ENCODE measurements at places on chromosomes 2 and 18.
A peak's percentile ranks its signal among the peaks of the same experiment; 100 is the strongest.

- DNase-seq, result no peak
These were observed 239.3 kb upstream of the SP5 start for GRCh38 chr2:170475878-170476277.

- DNase-seq, result no peak
These were observed 176.8 kb downstream of the ZNF407 start for GRCh38 chr18:74774486-74774885.

GRCh38 chr18:22493255-22493654, 75.5 kb upstream of the CTAGE1 start:
- DNase-seq, result no peak

DNA sequence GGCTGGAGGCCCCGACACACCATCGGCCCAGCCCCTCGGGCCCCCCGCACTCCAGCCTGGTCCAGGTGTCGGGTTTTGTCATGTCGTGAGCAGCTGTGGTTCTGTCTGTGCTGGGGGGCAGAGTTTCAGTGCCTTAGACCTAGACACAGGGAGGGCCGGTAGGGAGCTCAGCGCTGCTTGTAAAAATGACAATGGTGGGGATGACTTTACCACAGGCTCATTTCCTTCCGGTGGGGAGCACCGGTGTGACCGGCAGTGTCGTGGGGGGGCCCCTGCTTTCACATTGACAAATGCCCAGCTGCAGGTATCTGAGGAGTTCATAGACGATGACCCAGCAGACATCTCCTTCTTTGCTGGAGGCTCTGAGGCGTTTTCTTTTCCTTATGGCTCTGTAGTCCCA, 66.9 kb downstream of the STK25 start:
- no peak for DNase-seq

DNA sequence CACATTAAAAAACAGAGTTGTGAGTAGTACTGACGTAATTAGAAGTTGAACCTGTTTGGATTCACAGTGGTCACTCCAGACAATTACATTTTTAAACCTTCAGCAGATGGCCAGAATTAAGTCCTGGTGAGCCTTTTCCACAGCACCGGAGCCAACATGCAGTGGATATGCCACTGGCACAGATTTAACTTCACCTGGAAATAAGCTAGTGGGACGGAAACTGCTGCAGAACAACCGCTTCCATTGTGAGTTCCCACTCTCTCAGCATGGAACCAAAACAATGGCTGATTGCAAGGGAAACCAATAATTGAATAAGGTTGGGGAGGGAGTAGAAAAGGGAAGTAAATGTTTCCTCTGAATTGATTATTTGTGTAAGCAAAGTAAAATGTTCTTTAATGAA, 515.1 kb downstream of the STK39 start:
- no peak for DNase-seq

- DNase-seq, result no peak
These were observed 70.3 kb downstream of the HAUS1 start for GRCh38 chr18:46174342-46175041.

DNA sequence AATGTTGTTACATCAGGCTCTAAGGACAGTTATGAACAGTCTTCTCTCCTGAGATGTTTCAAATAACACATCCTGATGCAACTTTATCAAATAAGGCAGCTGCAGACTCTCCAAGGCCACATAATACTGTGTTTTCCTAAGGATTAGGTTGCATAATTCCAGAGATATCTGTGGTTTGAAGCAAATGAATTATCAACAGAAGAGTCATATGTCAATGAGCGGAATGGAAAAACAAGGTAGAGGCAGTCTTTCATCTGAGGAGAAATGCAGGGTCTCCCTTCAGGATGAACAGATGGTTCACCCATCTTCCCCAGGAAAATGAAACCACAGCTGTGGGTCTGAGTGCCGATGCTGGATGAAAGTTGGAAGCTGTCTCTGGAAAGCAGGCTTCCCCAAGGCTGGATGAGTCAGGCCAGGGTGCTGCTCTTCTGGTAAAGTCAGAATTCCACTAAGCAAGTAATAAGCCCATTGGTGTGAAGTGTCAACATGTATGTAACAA, 22.2 kb downstream of the LYG1 start:
- peak; percentile 70 for DNase-seq

DNA sequence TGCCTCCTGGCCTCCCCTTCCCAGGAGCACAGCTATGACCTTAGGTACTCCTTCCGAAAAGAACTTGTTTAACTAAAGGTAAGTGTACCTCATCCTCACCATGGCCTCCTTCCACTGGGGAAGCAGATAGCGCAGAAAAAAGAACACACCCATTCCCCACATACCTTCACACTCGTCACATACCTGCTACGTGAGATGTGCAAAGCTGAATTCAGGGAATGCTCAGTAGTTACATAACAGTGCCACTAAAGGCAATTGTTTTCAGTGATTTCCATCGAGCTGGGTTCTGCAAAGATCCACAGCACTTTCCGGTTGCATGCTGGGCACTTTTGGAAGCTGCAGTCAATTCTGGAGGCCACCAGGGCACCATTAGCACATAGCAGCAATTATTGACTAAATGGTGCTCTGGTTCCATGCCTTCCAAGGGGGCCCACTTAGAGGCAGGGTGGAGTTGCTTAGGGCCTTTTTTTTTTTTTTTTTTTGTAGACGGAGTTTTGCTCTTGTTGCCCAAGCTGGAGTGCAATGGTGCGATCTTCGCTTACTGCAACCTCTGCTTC, 41.0 kb downstream of the PAX8 start:
- no peak for DNase-seq

DNA sequence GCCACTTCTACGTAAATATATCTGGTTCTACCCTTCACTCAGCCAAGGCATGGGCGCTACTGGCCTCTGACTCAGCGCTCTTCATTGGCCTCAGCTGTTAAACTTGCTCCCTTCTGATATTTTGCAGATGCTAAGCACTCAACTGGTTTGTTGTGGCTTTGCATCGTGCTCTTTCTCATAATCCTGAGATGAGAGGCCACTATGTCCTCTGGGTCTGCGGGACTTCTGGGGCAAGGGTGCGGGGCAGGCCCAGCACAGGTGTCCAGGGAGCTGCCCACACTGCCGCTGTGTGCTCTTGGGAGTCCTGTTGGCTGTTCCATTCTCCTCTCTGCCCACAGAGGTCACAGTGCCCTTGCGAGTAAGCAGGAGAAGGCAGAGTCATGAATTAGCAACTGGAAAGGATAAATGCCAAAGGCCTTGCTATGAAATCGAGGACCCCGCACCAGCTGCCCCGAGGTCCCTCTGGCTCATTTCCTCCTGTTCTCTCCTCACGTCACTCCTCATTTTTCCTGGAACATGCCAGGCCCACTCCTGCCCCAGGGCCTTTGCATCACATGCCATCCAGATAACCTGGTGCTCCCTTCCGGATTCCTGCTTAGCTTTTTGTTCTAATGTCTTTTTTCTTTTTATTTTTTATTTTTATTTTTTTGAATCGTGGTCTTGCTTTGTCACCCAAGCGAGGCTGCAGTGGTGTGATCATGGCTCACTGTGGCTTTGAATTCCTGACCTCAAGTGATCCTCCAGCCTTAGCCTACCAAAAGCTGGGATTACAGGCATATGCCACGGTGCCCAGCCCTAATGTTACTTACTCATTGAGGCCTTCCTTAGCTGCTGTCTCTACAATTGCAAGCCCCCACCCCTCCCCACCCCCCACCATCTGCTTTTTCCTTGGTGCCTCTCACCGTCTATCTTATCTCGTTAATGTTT, 34.9 kb upstream of the MAT2A start:
- DNase-seq, result peak; percentile 70

GRCh38 chr2:219569041-219569440, 2.3 kb downstream of the OBSL1 start:
- DNase-seq, result no peak

DNA sequence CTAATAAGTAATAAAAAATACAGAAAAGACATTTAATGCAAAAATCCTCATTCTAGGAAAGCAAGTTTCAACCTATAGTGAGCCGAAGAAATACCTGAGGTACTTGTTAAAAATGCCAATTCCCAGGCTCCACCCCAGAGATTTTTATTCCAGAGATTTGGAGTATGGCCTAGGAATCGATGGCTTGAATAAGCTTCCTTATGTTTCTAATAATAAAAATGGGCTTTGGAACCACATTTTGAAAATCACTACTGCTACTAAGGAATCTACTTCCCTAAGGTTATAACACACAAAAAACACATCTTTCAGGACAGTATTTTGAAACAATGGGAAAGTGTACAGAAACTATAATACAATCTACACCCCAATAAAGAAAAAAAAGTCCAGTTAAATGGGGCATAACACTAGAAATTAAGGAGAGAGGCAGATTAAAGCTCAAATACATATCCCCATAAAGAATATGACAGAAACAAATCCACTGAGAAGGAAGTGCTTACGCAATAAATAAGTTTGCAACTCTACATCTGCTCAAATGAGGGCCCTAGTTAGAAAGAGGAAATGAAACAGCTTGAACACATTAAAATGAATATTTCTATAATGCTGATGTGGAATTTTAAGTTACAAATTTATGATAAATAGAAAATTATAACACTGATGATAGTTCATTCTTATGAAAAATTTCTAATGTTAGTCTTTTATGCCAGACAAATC, 103.7 kb downstream of the EPB41L3 start:
- DNase-seq, result no peak

- DNase-seq, result no peak
These were observed 124.0 kb downstream of the MBD2 start for GRCh38 chr18:54100466-54100865.

GRCh38 chr2:119233326-119234020, 9.8 kb downstream of the STEAP3 start:
- DNase-seq, result no peak

GRCh38 chr2:8028036-8028435, 653.8 kb upstream of the ID2 start:
- no peak for DNase-seq

DNA sequence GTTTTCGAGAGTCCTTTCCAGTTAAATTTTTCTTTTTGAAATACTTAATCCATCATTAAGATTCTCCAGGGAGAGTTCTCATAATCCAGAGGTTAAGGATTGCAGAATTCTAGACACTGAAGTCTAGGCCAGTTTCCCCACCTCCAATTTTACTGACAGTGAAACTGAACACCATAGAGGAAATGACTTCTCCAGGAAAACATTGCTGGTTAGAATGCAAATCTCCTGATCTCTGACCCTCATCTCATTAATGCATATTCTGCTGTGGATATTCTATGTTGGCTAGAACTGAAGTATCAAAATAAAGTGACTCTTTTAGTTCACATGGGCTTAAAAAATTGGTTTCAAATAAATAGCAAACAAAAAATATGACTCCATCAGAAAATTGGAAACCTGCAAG, 105.8 kb upstream of the UGP2 start:
- no peak for DNase-seq

DNA sequence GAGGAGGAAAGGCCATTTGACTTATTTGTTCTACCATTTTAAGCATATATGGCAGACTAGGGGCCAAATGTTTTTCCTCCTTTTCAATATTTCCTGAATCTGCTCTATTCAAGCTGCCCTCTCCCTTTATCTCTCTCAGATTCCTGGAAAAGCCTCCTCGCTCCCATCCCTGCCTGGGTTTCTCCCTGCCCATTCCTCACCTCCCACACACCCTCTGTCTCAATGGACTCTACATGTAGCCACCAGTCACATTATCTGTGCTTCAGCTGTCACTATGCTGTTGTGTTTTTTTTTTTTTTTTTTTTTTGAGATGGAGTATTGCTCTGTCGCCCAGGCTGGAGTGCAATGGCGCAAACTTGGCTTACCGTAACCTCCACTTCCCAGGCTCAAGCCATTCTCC, 22.9 kb downstream of the TYMS start:
- DNase-seq, result no peak

- DNase-seq, result no peak
These were observed 28.9 kb upstream of the SEMA4C start for GRCh38 chr2:96898641-96899412.

DNA sequence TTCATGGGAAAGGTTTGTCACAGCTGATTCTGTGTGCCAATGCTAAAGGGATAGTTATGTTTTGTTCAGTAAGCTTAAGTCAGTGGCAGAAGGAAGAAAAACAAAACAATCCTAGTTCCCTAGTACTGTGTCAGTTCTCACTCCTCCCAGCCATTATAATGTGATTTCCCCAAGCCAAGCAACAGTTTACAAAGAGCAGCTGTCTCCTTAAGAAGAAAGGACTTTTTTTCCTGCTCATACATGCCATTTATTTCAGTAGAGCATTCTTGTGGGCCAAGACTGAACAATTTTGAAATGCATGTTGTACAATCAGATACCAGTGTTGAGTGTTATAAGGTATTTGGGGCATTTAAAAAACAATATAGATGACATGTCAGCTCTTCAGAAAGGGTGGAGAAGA, 52.1 kb downstream of the NEMP2 start:
- no peak for DNase-seq

DNA sequence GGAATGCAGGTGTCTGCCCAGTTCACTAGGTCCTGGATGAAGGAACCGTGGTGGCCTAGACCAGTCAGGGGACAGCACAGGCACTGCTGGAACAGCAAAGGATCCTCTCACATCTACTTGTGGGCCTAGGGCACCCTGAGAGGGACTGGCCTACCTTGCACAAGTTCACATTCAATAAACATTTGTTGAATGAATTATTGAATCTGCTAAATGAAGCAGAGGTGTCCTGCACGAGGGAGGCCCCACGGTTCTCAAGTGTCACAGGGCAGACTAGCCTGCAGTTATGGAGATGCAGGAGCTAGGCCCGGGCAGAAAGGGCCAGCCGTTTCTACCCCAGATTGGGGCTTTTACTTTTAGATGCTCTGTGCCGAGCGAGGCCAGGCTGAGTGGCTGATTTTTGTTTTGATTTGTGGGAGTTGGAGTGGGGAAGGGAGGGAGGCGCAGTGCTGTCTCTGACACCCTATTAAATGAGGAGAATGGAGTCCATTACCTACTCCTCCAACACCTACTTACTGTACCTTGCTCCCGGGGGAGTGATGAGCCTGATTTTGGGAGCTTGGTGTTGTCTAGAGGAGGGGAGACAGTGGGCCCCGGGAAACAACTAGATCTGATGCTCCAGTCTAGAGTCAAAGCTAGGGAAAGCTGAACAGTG, 18.4 kb downstream of the SH2D6 start:
- no peak for DNase-seq

GRCh38 chr18:75937306-75937705, 509.8 kb upstream of the SMIM21 start:
- no peak for DNase-seq

DNA sequence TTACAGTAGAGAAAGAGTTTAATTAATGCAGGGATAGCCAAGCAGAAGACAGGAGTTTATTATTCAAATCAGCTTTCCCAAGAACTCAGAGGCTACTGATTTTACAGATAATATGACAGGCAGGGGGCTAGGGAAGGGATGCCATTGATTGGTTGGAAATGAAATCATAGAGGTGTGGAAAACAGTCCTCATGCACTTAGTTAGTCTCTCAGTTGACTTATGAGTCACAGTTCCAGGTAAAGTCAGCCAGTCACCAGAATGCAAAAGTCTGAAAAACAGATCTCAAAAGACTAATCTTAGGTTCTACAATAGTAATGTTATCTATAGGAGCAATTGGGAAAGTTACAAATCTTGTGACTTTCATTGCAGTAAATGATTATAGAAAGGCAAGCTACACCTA, 676.4 kb upstream of the CHAC2 start:
- no peak for DNase-seq

GRCh38 chr2:113075600-113075999, 7.8 kb downstream of the IL1F10 start:
- DNase-seq, result no peak

GRCh38 chr2:213934560-213934959, 476.3 kb upstream of the VWC2L start:
- peak; percentile 5 for DNase-seq
